Activated CD4-positive, alpha-beta T cell treated with anti-CD3 and anti-CD28 coated beads, Interleukin-2, amount 50 U/mL, for 16 hours (primary cell): ENCODE measurements at places on chromosomes 4 and X.

DNA sequence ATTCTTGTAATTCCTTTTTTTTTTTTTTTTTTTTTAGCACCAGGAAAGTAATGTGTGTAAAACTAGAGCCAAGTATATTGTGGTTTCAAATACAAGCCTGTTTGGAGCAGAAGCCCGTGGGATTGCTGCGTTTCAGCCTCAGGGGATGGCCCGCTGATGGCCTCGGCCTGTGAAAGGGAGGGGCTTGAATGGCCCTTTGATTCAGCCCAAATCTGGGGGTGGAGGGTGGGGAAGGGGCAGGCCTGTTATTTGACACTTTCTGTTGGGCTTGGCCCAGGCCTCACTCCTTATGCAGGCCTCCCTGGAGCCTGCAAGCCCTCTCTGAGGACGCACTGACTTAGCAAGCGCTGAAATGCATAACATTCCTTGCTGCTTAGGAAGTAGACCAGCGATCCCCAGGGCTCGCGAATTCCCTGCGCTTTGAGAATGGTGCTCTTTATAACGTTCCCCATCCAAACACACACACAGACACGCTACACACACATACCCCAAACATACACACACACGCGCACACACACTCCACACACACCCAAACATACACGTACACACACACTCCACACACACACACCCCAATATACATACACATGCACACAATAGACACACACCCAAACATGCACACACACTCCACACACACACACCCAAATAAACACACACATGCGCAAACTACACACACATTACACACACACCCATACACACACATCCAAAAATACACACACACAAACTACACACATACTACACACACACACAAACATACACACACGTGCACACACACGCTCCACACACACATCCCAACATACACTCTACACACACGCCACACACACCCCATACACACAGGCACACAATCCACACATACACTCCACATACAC is 29.6 kb downstream of the TLR10 start:
- no peak for DNase-seq

DNA sequence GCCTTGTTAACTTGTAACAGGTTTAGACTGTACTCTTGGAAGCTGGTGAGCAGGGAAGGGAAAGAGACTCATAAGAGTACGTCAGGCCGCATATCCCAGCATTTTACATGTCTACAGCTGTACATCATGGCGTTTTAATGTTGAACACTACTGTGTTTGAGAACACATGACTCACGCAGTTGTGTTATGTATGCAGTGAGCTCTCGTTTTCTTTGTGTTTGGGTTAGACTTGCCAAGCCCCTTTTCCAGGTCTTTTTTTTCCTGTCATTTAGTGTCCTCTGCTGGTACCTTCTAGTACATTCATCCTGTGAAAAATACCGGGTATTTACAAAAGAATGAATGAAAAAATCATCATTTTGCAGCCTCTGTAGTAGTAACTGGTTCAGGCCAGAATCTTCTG is 35.3 kb downstream of the SMS start:
- DNase-seq, result no peak

- DNase-seq, result peak; percentile 90
Observed at GRCh38 chr4:6782147-6782845, at the start of gene KIAA0232. Gene KIAA0232 (plus strand): TSS chr4:6782727. CDS start chr4:6824454, 41,727 bp downstream.

DNA sequence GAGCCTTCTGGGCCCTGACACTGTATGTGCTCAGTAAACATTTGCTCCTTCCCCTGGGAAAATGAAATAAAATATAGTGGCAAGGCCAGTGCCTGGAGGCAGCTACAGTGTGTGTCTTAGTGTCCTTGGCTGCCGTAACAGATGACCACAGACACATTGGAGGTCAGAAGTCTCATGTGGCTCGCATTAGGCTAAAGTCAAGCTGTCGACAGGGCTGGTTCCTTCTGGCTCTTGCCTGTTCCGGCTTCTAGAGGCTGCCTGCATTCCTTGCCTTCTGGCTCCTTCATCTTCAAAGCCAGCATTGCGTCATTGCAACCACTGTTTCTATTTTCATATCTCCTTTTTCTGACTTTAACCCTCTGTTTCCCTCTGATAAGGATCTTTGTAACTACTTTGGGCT is 83.6 kb upstream of the STX18 start:
- no peak for DNase-seq

DNA sequence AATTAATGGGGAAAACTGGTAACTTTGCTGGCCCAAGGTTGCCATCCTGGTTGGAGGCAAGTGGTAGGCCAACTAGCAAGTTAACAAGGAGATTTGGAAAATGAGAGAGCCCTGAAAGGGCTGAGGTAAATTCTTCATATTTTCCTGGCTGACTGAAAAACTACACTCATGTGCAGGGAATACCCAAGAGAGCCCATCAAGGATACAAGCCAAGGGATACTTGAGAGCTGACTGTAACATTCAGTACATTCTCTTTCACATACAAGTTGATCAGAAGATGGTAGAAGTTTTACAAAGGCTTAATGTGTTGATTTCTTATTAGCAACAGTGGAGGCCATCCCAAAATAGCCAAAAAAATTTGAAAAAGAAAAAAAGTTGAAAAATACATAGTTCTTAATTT is 33.3 kb downstream of the IL2 start:
- no peak for DNase-seq

- no peak for DNase-seq
Observed at GRCh38 chr4:153191795-153192363, 12.4 kb upstream of the TRIM2 start.

DNA sequence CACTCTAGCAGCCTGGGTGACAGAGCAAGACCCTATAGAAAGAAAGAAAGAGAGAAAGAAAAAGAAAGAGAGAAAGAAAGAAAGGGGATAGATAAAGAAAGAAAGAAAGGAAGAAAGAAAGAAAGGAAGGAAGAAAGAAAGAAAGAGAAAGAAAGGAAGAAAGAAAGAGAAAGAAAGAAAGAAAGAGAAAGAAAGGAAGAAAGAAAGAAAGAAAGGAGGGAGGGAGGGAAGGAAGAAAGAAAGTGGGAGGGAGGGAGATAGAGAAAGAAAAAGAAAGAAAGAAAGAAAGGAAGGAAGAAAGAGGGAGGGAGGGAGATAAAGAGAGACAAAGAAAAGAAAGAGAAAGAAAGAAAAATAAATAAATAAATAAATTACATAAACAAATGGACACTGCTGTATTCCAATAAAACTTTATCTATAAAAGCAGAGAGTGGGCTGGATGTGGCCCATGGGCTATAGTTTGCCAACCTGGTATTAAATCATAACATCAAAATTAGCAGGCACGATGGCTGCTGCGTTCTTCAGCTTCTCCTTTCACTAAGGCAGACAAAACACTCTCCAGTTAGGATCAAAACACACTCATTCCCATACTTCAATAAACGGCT is 165.0 kb downstream of the ZNF674 start:
- no peak for DNase-seq

DNA sequence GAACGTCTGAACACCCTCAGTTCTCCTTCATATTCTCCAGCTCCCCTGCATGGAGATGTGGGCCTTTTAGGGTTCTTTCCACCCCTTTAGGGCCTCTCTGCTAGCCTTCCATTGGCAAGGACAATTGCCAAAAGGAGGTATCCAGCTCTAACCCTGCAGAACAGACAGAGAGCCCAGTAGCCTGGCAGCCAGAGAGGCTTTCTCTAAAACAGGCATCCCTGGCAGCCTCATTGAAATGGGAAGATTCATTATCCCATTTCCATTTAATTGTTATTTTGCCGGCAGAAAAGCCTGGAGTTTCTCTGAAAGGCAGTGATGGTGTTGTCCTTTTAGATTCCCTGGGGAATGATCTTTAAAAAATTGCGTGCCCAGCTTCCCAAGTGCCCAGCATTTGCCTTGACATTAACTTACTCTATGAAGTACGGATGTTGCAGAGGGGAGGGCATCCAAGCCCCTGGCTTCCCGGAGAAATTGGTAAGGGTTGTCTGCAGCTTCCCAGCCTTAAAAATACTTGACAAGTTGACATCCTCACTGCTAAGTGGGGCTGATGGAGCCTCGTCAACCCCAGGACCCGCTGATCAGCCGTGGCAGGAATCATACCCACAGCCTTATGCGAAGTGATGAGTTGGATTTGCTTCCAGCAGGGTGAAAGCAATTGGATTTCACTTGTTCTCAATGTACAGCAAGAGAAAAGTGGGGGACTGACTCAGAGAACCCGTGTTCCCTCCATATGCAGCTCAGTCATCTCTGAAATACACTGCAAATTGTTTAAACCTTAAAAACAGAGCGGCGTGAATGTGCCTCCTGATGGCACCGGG is 244.1 kb downstream of the CRLF2 start:
- no peak for DNase-seq
